H9 (cell line): ENCODE measurements at places on chromosomes 12 and 14. TPM values are rescaled to one million over a fixed set of nuclear protein-coding genes. Genes with fewer than 3 reads are reported as not detected.

DNA sequence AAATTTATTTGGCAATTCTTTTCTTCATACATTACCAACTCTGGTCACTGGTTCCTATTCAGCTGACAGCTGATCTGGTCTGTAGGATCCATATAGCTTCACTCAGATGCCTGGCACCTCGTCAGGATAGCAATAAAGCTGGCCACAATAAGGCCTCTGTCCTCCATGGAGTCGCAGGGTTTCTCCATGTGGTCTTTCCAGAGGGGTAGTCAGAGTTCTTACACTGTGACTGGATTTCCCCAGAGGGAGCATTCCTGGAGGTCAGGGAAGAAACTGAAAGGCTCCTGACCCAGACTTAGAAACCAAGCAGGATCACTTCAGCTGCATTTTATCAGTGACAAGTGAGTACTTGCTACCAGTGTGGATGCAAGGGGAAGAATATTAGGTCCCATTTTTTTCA, 34.9 kb upstream of the SIX1 start:
- no peak for DNase-seq

DNA sequence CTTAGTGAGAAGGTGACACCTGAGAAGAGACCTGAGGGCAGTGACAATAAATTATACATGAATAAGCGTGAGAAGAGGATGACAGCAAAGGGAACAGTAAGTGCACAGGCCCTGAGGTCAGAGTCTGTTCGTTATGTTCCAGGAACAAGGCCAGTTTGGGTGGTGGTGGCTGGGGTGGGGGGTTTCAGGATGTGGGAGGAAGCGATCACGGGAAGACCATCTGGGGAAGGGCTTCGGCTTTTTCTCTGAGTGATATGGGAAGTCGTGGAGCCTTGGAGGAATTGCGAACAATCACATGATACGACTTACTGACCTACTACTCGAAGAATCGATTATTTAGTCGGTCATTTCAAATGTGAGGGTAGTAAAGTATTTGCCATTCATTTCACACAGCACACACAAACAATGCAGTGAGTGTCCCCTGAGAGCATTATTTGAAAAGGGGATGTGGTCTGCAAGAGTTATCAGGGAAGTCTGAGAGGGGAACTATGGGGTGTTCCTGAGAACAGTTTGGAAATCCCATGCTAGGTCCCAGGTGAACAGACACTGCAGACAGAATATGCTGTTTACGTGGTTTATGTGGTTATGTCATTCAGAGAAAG, 94.7 kb downstream of the SLC38A1 start:
- DNase-seq = no peak

DNA sequence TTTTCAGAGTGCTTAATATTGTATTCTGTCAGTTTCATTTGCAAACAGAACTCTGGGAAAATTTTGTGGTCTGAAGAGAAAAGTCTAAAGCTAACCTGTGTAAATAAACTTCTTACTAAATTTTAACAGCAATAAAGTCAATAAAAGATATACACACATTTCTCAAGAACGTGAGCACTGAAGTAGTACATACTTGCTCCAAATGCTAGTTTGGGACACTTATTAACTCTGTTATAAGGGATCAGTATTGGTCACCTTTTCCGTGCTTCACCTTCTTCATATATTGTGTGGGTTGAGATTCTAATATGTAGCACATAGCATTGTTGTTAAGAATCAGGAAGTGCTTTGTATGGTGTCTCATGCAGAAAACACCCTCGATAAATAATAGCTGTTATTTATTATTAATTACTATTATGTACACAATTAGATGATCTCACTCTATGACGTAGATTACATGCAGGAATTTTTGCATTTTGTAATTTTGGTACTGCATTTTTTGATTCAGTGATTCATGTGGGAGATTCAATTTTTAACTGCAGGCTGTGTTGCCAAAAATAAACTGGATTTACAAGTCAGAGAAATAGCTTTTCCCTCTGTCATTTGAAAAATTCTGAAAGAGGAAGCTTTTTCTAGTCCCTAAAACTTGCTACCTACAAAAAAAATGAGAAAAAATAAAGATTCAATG, 300.9 kb downstream of the ACSS3 start:
- DNase-seq = no peak

DNA sequence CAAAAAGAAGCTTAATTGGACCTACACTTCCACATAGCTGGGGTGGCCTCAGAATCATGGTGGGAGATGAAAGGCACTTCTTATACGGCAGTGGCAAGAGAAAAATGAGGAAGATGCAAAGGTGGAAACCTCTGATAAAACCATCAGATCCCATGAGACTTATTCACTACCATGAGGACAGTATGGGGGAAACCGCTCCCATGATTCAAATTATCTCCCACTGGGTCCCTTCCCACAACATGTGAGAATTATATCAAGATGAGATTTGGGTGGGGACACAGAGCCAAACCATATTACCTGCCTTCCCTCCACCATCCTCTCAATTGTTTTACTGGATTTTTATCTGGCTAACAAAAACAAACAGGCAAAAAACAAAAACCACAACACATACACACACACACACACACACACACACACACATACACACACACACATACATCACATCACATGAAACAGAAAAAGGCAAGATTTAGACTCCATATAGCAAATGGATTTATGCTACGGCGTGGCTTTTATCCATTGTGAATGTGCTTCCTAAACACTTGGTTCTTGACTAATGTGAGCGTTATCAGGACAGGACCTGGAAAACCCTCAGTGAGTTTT, 66.7 kb downstream of the ZFP36L1 start:
- no peak for DNase-seq

DNA sequence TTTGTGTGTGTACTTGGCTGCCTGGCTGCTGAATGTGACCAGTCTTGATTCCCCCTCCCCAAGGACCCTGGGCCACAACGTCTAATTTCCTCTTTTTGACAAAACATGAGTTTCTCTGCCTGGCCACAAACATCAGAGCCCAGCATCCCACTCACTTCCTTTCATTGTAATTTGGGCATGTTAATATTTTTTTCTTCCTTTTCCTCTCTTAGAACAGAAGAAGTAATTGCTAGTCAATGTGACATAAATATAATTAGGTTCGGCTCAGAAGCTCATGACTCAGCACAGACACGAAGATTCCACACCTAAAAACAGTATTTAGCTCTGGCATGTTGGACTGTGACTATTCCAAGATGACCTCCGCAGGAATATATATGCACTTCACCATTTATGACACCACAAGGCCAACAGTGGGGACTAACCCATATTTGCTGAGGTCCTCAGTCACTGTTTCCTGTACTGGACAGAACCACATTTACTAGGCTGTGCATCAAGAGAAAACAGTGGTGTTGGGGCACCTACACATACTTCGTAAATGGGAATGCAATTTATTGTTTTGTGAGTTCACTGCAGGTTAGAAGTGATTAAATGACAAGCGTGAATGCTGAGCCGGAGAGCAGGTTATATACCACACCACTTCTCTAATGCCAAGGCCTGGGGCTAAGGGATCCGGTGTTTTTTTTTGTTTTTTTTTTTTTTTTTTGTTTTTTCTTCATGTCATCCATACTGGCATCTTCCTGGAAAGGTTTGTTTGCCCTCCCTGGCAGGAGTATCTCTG, 4.2 kb downstream of the GSG1 start:
- no peak for DNase-seq

DNA sequence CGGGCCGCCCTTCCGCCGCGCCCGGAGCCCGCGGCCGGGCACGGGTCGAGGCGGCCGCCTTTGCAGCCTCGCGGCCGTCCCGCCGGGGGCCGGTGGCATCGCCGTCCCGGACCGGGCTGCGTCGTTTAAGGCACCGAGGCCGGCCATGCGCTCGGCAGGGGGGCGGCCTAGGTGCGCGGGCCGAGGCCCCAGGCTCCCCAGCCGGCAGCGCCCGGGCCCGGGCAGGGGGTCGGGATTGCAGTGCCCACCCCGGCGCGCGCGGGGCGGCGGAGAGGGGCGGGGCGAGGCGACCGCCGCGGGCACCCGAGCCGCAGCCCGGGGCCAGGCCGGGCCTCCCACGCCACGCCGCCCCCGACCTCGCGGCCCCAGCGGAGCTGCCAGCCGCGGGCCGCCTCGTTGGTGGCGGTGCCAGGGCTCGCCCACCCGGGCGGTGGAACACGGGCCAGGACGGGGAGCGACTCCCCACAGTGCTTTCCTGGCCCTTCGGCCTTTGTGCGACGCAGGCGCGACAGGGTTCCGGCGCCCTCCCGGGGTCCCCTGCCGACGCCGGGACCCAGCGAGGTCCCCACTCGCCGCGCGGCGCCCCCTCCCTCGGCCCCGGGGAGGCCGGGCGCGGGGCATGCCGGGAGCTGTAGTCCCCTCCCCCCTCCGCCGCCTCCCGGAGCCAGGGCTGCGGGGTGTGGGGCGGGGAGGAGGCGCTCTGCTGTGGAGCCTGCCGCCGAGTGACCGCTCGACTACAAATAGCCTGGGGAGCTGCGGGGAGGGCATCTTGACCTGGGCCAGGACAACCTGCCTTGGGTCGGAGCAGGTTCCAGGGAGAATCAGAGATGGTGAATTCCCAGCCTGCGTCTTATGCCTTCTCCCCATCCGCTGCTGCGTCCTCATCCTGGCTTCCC, 769 bp downstream of the FKBP4 start:
- peak; percentile 59 for DNase-seq

DNA sequence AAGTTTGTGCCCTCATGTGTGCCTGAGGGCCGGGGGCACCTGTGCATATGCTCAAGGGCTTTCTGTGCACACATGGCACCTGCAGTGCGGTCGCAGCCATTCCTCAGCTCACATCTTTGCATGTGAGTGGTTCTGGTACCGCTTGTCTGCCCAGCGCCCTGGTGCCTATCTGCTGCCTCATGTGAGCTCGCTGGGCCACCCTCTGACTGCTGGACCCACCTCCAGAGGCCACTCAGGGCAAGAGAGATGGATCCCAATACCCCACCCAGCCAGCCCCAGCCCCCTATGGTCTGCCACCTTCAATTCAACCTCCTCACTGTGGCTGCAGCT, 5.4 kb upstream of the AMN start:
- no peak for DNase-seq

GRCh38 chr12:62792236-62792870, 142.6 kb downstream of the PPM1H start:
- DNase-seq = no peak

GRCh38 chr12:55043542-55043941, 23.8 kb downstream of the NEUROD4 start:
- DNase-seq = no peak

ANKS1B gene
- total RNA-seq = 3.4 and 4.1 TPM in 2 replicates

OSGEP gene
- total RNA-seq = 46.7 and 50.8 TPM in 2 replicates
